ENCODE measurements at places on chromosomes 2 and 18.
A peak's percentile ranks its signal among the peaks of the same experiment; 100 is the strongest.

DNA sequence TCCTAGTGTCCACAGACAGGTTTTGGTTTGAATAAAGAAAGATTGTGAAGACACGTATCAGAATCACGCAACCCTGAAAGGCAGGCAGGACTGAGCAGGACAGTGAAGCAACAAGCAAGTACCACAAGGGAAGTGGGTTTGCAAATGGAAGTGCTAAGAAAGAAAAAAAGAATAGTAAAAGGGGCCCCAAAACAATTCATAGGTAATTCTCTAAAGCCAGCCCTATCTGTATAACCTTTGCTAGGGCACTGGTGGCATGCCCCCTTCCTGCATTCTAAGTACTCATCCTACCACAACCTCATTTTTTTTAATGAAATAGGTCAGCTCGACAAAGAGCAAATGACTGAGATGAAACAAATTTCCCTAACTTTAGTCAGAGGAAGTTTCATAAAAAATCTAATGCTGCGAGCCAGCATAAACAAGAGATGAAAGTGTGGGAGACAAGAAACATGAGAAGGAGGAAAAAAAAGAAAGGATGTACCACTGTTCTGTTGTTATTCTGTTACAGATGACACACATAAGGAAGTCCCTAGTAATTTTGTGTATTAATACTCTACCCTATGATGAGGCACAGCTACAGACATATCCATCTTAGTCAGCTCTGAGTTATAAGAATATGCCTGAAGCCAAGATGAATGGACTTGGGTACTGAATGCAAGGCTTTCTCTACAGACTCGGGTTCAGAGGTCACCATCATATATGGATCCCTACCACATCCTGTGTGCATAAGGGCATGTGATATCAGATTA is 32.2 kb downstream of the IKZF2 start:
- DNase-seq: no peak

DNA sequence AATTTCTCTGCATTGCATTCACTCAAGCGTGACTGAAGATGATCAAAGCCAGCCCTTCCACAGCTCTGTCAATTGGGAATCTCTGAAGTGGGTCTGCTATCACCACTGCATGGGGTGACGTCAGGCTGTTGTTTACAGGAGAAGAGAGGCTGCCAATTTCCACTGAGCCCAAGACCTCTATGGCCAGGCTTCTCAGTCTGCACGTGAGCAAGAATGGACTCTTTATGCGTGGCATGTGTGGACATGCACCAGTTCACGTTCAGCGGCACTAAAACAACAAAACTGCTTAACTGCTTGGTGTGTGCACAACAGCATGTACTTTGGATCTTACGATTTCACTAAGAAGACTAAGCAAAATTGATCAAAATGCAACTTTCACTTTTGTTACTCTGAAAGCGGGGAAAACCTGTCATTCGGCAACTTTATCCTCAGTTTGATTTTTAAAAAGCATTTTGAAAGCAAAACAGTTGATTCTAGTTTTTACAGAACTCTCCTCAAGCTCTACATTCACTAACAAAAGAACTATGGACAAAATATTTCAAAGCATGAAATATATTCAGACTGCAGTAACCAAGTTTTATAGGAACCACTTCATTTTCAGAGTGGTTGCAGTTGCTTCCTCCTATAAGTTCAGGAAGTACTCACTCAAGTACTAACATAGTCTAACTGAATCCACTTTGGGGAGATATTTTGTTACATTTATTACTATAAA is 77.0 kb upstream of the SERTAD2 start:
- no peak for DNase-seq

DNA sequence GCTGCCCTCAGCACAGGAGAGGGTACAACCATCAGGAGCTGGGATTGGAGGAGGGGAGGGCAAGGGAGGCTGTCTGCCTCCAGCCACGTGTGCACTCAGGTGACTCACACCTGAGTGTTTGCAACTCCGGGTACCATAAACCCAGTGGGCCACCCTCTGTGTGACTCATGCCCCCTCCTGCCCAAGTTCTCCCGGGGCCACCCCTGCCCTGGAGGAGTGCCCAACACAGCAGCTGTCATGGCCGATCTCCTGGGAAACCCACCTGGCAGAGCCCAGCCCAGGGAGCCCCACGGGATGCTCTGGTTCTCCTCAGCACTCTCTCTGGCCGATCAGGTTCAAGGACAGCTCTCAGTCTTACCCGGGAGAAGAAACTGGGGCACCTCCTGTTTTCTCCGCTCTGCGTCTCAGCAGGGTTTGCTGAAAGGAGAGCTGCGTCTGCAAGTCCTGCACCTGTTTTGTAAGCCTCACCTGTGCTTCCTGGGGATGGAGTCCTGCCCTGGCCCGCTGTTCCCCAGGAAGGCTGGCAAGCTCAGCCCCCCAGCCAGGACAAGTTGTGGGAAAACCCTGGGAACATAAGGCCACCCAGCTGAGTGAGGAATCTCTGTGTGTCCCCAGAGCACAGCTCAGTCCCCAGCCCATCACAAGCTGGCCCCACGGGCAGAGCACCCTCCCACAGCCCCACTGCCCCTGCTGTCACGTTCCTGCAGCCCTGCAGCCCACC is 44.0 kb upstream of the UBE2F start:
- no peak for DNase-seq

DNA sequence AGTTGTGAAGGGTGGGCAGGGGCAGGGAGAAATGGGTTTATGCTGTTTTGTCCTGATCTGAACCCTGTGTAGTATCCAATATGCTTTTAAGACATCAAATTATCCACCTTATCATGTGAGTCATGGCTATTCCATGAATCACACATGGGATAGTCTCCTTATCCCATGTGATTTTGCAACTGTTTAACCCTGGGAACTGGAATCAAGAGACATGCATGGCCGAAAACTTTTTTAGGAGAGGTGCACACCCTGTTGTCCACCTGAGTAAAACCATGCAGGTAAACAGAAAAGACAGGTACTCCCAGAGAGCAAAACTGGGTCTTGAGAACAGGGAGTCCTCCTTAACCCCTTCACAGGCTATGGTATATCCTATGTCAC is 490.6 kb upstream of the HS6ST1 start:
- no peak for DNase-seq

- DNase-seq: no peak
Measured at GRCh38 chr2:196987298-196987648, 60.8 kb upstream of the PGAP1 start.

DNA sequence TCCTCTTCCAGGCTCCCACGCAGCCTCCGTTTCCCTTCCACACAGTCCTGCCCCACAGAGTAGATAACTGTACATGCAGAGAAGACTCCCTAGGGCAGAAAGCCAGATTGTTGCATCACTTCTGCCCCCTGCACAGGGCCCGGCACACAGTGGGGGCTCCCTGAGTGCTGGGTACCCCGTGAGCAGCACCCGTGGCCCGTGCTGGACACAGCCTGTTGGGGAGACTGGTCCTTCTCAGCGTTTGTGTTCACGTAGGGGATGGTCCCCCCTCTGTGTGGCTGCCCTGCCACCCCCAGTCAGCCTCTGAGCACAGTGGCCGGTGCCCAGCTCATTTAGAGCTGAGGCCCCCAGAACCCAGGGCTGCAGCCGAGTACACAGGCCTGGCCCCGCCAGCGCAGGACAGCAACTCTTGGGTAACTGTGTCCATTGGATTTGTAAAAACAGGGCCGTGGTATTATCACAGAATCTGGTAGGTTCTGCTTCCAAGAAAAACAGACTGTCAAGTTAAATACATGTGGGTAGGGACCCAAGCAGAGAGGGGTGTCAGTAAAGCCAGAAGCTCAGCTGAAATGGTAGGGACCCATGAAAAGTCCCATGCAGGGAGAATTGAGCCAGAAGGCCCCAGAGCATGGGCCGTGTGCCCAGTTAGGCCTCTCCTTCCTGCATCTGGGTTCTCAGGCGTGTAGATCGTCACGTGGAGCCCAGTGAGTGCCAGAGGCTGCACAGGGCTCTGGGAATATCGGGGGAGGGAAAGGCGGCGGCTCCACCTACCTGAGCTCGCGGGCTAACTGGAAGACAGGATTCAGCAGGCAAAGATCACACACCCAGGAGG is 257.3 kb downstream of the ATAD2B start:
- no peak for DNase-seq

GRCh38 chr2:143833015-143833660 is 686.8 kb downstream of the ZEB2 start:
- DNase-seq: no peak

GRCh38 chr2:85886590-85886989 is 2.2 kb downstream of the ST3GAL5 start:
- peak; percentile 71 for DNase-seq
